ENCODE measurements at places on chromosomes 7 and 10.

GRCh38 chr10:63458177-63458576 lies 7.6 kb downstream of the JMJD1C start:
- no peak for DNase-seq

- no peak for DNase-seq
These were observed 662 bp upstream of the PPIF start for GRCh38 chr10:79346388-79347225.

GRCh38 chr10:130224228-130224627 lies 88.0 kb downstream of the GLRX3 start:
- no peak for DNase-seq

DNA sequence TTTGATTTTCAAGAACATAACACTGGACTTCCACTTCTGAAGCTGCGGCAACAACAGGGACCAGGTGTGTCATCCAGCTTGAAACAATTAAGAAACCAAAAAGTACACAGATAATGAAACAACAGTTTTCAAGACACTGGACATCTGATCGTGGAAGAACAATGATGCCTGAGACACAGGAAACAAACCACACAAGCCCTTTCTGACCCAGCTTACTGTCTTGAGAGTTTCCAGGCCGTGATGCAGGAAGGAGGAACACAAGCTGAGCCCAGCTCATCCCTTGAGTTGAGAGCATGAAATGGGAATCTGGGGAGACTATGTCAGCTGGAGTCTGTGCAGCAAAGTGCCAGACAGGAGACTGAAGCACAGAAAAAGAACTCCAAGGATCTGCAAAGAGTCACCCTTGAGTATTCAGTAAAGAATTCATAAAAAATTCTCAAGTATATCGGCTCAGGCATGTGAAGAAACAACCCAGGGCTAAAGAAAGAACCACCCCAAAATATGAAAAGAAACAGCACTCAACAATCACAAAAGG lies 91.6 kb downstream of the RNF32 start:
- no peak for DNase-seq

- DNase-seq: no peak
These were observed 5.8 kb downstream of the ACSL5 start for GRCh38 chr10:112379635-112380296.

DNA sequence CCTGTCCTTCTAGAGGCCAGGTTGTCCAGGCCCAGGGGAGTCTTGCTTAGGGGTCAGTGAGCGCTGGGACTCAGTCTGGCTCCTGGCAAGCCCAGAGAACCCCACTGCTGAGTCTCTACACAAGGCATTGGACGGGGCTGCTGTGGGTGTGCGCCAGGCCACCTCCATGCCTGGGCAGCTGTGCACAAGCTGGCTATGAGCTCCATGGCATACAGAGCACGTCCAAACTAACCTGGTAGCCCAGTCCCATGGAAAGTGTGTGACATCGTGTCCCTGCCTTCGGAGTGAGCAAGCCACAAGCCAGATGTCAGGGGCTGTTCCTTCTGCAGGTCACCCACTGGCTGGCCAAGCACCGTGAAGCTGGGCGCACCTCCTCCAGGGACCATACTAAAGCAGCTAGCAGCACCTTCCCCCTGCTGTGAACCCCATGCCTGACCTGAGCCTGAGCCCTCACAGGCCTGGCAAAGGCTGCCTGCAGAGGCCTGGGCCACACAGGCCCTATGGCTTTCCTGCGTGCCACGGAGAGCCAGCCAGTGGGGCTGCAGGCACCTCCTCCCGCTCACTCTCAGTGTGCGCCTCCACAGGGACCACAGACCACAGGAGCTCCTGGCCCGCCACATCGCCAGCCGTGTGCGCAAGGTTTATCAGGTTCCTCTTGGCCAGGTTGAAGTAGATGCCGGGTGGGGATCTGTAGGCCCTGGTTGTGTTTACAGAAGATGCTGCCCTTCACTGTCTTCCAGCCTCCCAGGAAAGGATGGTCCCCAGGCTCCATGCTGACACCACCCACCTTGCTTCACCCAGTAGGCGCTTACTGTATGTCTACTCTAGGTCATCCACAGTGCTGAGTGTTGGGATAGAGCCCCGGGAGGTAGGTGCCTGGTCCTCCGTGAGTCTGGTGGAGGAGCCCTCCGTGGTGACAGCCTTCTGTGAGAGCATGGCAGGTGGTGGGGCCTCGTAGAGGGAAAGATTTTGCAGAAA lies 219.7 kb downstream of the EBF3 start:
- no peak for DNase-seq
